Activated CD8-positive, alpha-beta T cell treated with anti-CD3 and anti-CD28 coated beads, Interleukin-2, amount 10 ng/mL, durations not matched to agents 7 days and 5 days (primary cell): ENCODE measurements at places on chromosomes 16 and 17. TPM values are rescaled to one million over a fixed set of nuclear protein-coding genes. Genes with fewer than 3 reads are reported as not detected.

OTOA gene
- not detected for total RNA-seq

NARF gene
- 114 TPM for total RNA-seq

KIF2B gene
- total RNA-seq, result not detected

TSPOAP1 gene
- 45.8 TPM for total RNA-seq

CSH2 gene
- total RNA-seq, result not detected

SOCS1 gene
- 170 TPM for total RNA-seq

CDC6 gene
- total RNA-seq, result 103 TPM

PRR15L gene
- total RNA-seq, result not detected

CHST6 gene
- not detected for total RNA-seq

ZNRF1 gene
- total RNA-seq, result 11.1 TPM

CFAP97D1 gene
- not detected for total RNA-seq

IRX5 gene
- total RNA-seq, result not detected

OR1F1 gene
- not detected for total RNA-seq

CACNA1H gene
- total RNA-seq, result 0.57 TPM

GRCh38 chr16:89317729-89318429, 100.4 kb downstream of the ZNF778 start:
- no peaks in the 10 kb centered on the region for H3K27me3 ChIP-seq
- H3K4me3 ChIP-seq, result peak overlapping the region; percentile 6
- peaks cover 98% of the 10 kb centered on the region for H3K4me1 ChIP-seq
- DNase-seq, result no peak
- peaks cover 61% of the 10 kb centered on the region for H3K36me3 ChIP-seq

DNA sequence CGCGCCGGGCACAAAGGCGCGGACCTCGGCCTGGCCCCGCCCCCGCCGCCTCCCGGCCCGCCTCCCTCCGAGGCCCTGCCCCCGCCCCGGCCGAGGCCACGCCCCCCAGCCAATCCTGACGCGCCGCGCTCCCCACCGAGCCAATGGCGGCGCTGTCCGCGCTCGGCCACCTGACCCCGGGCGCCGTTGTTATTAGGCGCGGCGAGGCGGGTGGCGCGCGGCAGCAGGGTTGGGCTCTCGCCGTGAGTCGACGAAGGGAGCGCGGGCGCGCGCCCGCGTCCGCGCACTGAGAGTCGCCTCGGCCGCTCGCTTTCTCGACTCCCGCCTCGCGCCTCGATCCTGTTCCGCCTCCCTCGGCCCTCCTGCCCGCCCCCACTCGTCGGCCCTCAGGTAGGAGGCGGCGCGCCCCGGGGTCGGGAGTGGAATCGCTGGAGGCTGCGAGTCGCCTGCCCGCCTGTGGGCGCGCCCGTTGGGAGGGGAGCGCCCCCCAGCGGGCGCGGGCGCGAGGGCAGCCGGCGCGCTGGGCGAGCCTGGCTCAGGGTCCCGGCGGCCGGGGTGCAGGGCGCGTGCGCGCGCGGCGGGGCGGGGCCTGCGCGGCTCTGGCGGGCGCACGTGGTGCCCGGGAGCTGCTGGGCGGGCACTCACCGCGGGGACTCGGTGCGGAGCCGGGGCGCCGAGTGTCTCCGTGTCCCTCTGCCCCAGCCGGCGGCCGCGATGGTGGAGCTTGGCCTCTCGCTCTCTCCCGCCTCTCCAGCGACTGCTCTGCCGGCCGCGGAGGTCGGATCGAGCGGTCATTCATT, 405 bp upstream of the CBLN1 start:
- H3K36me3 ChIP-seq, result peaks cover 4% of the 10 kb centered on the region
- peaks cover 5% of the 10 kb centered on the region for H3K4me1 ChIP-seq
- DNase-seq, result peak; percentile 61
- peak overlapping the region; percentile 3 for H3K27ac ChIP-seq
- H3K4me3 ChIP-seq, result peak overlapping the region; percentile 52

GRCh38 chr16:4580250-4580649, 24.1 kb downstream of the C16orf96 start:
- H3K4me3 ChIP-seq, result no peak overlapping the region
- DNase-seq, result no peak
- no peaks in the 10 kb centered on the region for H3K36me3 ChIP-seq
- no peak overlapping the region for H3K27ac ChIP-seq
- no peaks in the 10 kb centered on the region for H3K27me3 ChIP-seq
- no peaks in the 10 kb centered on the region for H3K4me1 ChIP-seq

GRCh38 chr17:72145962-72146361, 25.1 kb downstream of the SOX9 start:
- H3K4me3 ChIP-seq, result no peak overlapping the region
- no peaks in the 10 kb centered on the region for H3K36me3 ChIP-seq
- DNase-seq, result no peak

- peak; percentile 64 for DNase-seq
- H3K27me3 ChIP-seq, result peaks cover 14% of the 10 kb centered on the region
- H3K36me3 ChIP-seq, result no peaks in the 10 kb centered on the region
- no peaks in the 10 kb centered on the region for H3K4me1 ChIP-seq
- H3K4me3 ChIP-seq, result no peak overlapping the region
- no peak overlapping the region for H3K27ac ChIP-seq
Measured at GRCh38 chr16:77169650-77170236, 21.2 kb upstream of the MON1B start.

DNA sequence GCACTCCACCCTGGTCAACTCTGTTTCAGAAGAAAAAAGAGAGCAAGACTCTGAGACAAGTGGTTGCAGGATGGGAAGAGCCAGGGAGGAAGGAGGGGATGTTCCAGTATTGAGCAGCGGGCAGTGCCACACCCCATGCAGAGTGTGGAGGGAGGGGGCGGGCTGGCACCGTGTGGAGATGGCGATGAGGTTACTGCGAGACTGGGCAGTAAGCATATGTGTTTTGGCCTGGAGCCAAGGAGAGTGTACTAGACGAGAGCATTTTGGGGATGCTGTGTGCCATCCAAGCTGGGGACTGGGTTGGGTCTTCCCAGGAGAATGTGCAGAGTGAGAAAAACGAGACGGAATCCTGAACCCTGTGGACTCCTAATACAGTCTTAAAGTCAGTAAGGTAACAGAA, 3.4 kb downstream of the TBC1D24 start:
- H3K4me3 ChIP-seq, result no peak overlapping the region
- no peak for DNase-seq
- no peak overlapping the region for H3K27ac ChIP-seq

DNA sequence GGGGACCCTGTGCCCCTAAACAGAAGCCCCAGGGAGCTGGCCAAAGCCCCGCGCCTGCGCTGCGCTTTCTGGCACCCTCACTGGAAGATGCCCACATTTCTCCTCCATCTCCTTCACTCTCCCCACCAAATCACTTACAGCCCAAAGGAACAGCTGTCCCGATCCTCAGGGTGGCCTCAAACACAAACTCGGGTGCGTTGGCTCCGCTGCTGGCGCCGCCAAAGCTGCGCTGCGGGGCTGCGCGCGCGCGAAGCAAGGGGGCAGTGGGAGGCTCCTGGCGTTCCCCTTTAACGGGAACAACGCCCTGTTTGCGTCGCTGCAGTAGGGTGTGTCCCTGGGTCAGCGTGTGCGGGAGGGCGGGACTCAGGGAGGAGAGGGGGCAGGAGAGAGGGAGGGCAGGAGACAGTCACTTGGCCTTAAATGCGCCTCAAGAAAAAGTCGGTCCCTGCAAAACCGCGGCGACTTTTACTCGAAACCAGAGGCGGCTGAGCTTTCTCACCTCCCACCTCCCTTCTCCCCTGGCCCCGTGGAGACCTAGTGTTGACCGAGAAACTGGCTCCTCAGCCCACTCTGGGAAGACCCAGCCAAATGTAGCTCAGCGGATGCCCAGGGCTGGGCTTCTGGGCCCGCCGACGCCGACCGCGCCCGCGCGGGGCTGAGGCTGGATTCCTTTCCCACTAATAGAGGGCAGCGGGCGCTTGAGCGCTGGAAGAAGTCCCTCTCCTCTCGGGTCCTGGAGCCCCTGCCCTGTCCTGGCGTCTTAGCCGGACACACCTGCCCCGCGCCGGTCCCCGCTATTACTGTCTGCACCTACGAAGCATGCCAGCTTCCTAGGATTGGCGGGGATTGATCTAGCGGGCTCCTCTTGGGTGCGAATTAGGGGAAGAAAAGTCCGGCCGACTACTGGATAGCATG, 2.6 kb downstream of the PMP22 start:
- H3K4me3 ChIP-seq, result peak overlapping the region; percentile 22
- DNase-seq, result no peak
- no peaks in the 10 kb centered on the region for H3K36me3 ChIP-seq
- H3K27me3 ChIP-seq, result peaks cover 68% of the 10 kb centered on the region
- H3K27ac ChIP-seq, result no peak overlapping the region

DNA sequence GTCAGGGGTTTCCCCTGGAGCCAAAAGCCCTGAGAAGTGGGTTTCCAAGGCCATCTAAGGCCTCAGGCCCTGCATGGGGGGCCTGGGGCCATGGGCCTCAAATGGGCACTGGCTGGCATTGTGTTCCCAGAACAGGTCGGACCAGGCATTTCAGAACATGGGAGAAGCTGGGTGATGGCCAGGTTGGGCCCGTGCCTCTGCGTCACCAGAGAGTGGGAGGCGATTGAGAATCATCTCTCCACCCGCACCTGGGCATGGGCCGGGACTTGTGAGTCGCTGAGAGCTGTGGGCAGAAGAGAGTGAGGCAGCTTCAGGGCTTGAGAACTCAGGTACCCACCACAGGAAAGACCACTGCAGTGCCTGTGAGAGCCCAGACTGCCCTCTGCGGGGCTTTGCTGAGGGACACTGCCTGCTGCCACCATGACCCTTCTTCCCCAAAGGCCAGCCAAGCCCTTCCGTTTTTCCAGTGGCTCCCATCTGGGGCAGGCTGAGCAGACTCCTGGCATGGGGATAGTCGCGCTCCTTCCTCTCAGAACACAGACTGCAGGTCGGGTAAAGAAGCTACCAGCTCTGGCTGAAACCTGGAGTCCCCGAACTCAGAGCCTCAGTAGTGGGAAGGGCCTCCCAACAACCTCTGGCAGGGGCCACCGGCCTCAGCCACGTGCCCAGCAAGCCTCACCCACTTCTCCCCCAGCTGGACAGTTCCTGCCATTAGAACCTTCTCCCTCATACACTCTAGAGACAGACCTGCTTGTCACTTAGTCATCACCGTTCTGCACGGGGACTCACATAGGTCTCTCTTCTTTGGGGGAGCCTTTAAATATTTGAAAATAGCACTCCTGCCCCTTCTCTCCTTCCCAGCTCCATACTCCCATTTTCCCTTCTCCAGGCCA, 1.6 kb downstream of the RAB11FIP4 start:
- DNase-seq, result no peak
- H3K4me1 ChIP-seq, result peaks cover 9% of the 10 kb centered on the region
- H3K27ac ChIP-seq, result no peak overlapping the region
- no peak overlapping the region for H3K4me3 ChIP-seq

DNA sequence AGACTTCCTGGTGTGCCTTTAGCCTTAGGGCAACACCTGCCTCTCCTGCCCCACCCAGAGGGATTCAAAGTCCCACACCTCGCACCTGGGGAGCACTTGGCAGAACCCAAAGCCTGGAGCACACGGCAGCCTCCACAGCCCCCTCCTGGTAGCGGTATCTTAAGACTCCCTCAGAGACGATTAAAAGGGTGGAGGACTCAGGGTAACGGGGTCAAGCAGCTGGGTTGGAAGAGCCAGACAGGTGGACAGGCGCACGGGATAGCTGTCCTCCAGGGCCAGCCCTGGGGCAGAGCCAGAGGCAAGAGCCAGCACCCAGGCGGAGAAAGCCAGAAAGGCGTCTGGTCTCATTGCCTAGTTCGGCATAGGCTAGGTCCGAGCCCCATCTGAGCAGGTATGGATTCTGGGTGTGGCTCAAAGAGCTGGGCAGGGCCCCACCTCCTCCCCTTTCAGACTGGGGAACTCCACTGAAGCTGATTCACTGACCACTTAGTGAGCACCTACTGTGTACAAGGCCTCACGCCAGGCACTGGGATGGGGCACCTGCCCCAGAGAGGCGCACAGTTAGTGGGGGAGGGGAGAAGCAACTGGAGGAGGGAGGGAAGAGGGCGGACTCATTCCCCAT, 55.0 kb upstream of the MEAK7 start:
- peaks cover 28% of the 10 kb centered on the region for H3K4me1 ChIP-seq
- no peak overlapping the region for H3K4me3 ChIP-seq
- H3K27me3 ChIP-seq, result no peaks in the 10 kb centered on the region
- H3K36me3 ChIP-seq, result peaks cover 31% of the 10 kb centered on the region
